SK-MEL-5 (cell line): ENCODE measurements at places on chromosomes 4 and X.

GRCh38 chr4:148192526-148192925, 249.7 kb downstream of the NR3C2 start:
- no peak for DNase-seq

DNA sequence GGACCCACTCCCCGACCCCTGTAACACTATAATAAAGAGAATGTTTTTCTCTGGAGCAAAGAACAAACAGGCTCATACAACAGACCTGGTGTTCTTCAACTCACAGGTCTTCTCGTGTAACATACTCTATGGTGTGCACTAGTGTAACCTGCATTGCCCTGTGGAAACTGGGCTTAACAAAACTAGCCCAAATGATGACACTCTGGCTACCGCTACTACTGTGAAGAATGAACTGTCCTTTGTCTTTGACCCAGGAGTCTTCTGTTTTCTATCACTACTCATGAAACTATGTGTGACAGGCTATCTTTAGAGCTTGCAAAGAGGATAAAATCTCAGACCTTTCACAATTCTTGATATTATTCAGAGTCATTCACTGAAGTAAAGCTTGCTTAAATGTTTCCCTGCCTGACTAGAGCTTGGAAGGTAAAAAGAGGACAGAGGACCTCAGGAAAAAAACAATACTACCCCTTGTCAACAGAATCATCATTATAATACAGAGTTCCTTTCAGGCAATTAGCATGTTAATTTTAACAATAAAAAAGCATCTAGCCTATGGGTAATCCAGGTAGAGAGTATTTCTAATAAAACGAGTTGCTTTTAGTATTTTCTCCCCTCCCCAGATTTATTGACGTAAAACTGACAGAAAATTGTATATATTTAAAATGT, 59.2 kb downstream of the FSTL5 start:
- no peak for DNase-seq

DNA sequence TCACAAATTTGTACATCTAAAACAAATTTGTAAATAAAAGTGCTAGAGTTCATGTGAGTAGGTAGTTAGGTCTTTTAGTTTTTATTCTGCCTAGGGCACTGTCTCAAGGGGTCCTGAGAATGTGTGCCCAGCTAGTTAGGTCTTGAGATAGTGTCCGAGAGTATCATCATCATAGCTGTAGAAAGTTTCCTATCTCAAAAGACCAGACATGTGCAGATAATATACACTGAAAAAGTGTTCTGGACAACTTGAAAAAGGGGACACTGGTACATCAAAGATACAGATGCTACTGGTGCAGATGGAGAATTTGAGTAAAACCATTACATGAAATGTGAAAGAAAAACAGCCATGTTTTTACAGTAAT, 1.8 kb upstream of the ZCCHC4 start:
- no peak for DNase-seq

DNA sequence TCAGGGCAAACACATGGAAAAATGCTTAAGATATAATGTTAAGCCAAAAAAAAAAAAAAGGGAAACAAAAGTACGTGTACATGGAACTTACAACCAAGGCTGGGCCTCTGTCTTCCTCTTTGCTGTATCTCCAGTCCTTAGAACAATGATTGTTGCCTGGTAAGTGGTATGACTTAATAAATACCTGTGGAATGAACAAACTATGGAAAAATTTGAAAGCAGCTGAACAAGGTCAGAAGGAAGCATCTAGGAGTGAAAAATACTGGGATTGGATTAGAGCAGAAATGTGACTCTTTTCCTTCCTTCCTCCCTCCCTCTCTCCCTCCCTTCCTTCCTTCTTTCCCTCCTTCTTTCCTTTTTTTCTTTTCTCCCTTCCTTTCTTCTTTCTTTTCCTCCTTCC, 54.2 kb upstream of the SMIM10 start:
- no peak for DNase-seq

GRCh38 chrX:129525162-129525561, 1.9 kb upstream of the SMARCA1 start:
- no peak for DNase-seq

DNA sequence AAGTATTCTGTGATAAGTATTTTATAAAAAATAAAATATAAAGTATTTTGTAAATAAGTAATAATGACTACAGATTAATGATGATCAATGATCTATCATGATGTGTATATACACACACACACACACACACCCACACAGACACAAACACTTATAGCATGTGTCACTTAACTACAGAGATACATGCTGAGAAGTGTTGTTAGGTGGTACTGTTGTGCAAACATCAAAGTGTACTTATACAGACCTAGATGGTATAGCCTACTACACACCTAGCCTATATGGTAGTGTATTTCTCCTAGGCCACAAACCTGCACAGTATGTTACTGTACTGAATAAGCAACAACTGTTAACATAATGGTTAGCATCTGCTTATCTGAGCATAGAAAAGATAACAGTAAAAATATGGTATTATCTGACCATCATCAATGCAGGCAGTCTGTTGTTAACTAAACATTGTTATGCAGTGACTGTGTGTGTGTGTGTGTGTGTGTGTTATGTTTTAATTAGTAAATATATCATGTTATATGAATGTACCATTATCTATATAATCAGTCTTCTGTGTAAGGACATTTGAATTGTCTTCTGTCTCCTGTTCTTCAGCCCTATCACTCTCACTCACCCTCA, 138.2 kb downstream of the CAMK2D start:
- no peak for DNase-seq

GRCh38 chr4:120672558-120673147, 249.9 kb downstream of the PRDM5 start:
- no peak for DNase-seq

DNA sequence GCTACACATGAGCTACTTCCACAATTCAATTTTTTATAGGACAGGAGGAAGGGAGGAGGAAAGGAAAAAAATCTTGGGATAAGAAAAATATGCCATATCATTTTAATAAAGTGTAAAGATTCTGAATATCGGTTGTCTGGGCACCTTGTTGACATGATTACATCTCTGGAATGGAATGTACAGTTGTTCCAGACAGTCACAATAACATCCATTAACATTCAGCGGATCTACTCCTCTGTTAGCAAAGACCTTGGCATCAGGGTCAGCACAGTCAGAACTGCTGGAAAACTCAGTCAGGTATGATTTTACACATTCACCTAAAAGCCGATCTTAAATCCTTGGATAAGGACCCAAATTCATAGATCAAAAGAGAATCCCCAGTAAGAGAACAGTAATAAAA, 85.4 kb upstream of the ARMCX2 start:
- DNase-seq = no peak

- DNase-seq = peak; percentile 89
Measured at GRCh38 chrX:40169193-40170101, 71.7 kb upstream of the BCOR start.

- DNase-seq = no peak
Measured at GRCh38 chr4:76783836-76784235, 114.1 kb downstream of the SOWAHB start.

GRCh38 chr4:24655971-24656370, 71.6 kb upstream of the DHX15 start:
- DNase-seq = no peak

DNA sequence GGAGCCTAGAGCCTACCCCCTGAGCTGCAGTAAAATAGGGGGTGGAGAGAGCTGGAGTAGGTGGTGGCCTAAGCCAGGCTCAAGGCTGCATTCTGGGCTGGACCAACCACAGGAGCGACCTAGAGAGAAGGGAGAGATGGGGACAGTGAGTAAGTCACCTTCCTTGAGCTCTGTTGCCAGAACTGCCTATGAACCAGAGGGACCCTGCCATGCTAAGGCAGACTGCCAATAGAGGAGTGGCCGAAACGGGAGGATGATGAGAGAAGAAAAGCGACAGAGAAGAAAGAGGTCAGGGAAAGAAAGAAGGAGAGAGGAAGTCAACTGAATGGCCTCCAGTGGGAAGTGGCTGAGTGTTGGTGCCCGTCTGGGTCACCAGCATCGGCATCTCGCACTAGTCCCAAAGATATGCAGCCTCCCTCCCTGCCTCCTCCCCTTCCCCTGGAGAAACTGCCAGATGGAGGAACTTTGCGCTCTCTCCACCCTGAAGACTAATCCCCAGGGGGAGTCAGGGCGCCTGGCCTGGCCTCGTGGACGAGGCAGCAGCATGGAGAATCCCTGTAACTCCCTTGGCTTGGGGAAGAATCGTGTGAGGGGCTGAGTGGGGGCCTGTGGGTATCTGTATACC, 28.8 kb downstream of the ELF4 start:
- no peak for DNase-seq

- DNase-seq = no peak
Measured at GRCh38 chr4:7348946-7349900, 85.5 kb downstream of the PSAPL1 start.

DNA sequence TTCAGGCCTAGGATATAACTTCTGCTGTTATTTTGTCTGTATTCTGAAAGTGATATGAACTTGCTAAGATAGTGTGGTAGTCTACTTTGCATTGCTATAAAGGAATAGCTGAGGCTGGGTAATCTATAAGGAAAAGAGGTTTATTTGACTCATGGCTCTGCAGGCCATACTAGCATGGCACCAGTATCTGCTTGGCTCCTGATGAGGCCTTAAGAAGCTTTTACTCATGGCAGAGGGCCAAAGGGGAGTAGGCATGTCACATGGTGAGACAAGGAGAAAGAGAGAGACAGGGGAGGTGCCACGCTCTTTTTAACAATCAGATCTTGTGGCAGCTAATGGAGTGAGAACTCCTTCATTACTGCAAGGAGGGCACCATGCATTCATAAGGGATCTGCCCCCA, 247.3 kb downstream of the GPAT3 start:
- DNase-seq = no peak

DNA sequence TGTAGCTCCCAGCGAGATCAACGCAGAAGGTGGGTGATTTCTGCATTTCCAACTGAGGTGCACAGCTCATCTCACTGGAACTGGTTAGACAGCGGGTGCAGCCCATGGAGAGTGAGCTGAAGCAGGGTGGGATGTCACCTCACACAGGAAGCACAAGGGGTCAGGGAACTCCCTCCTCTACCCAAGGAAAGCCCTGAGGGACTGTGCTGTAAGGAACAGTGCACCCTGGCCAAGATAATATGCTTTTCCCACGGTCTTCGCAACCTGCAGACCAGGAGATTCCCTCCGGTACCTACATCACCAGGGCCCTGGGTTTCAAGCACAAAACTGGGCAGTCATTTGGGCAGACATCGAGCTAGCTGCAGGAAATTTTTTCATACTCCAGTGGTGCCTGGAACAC, 216.4 kb upstream of the TET2 start:
- no peak for DNase-seq

- DNase-seq = no peak
Measured at GRCh38 chr4:73450398-73451004, 14.5 kb downstream of the AFP start.

DNA sequence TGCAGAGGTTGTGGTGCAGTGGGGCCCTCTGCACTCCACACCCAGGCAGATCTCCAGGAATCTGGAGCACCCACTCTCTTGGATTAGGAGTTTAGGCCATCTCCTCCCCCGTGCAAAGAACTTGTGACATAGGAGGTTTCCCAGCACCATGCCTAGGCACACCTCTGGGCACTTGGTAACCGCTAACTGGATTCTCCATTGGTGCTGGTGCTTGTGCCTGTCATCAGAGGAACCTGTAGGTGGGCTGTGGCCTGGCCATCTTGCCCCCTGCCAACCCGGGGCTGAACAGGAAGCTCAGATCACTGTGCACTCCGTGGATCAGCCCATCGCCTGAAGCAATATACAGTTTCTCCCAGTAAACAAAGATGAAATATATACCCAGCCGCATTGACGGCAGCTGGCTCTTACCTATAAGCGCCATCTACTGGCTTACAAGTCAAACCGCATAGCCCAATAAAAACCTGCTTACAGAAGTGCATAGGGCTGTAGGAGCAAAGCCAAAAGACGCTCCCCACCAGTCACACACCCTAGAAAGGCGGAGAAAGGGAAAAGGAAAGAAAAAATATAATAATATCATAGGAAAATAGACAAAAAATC, 19.1 kb upstream of the TEX13B start:
- peak; percentile 69 for DNase-seq

DNA sequence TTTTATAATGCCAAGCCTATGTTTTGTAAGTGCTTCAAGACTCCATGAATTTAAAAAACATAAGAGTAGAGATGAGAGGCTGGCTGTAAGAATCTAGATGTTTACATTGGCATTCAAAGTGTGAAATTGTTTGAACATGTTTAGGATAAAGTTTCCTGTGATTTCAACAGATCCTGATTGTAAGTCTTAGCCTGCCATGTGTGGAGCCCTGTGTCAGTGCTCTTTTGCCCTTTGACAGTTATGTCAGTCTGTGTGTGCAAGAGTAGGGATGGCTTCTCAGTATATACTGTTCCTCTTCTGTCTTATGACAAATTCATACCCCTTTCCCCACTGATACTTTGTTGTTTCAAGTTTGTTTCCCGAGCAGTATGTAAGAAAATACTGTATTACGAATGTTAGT, 68.2 kb downstream of the USP9X start:
- no peak for DNase-seq

GRCh38 chr4:168384437-168385141, 66.0 kb upstream of the DDX60 start:
- DNase-seq = no peak

DNA sequence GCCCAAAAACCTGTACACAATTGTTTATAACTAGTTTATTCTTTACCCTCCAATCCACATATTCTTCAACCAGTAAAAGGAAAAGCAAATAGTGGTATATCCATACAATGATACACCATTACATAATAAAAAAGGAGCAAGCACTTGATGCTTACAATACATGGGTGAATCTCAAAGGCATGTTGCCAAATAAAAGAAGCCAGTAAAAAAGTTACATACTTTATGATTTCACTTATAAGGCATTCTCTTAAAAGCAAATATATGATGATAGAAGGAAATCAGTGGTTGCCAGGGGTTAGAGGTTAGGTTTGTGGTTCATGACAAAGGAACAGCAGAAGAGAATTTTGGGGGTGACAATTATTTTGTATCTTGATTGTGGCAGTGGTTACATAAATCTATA, 896.1 kb upstream of the LCORL start:
- no peak for DNase-seq

DNA sequence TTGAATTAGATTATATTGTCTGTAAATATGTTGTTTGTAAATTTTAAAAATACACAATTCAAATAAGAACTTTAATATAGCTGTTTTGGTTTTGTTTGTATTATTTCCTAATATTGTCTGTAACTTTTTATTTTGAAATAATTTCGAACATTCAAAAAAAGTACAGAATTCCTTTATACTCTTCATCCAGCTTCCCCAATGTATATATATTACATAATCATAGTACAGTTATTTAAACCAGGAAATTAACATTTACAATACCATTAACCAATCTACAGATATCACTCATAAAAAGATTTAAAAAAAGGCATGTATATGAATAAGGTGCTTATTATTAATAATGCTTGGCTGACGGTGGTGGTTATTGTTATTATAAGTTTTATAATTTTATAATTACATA, 84.1 kb downstream of the LRBA start:
- no peak for DNase-seq

- no peak for DNase-seq
Measured at GRCh38 chr4:20391198-20391597, 139.5 kb downstream of the SLIT2 start.
